ENCODE measurements at places on chromosomes 2 and 18.

- H3K27ac ChIP-seq: no peak overlapping the region
- 0 out of 2 replicates have a peak, but pooled peaks cover 2% of the 10 kb centered on the region for H3K27me3 ChIP-seq
- no peak overlapping the region for H3K4me3 ChIP-seq
These were observed 118.9 kb upstream of the POU3F3 start for GRCh38 chr2:104734937-104735586.

GRCh38 chr2:56337342-56337741 is 153.6 kb downstream of the CCDC85A start:
- H3K27ac ChIP-seq: no peak overlapping the region
- no peaks in the 10 kb centered on the region for H3K36me3 ChIP-seq
- DNase-seq: no peak
- no peaks in the 10 kb centered on the region for H3K4me1 ChIP-seq
- no peak overlapping the region for H3K4me3 ChIP-seq

GRCh38 chr18:49655266-49656072 is 93.6 kb downstream of the LIPG start:
- no peaks in the 10 kb centered on the region for H3K36me3 ChIP-seq
- peaks cover 57% of the 10 kb centered on the region for H3K27me3 ChIP-seq
- no peak for DNase-seq
- peak overlapping the region; percentile 17 for H3K27ac ChIP-seq
- H3K4me3 ChIP-seq: no peak overlapping the region

DNA sequence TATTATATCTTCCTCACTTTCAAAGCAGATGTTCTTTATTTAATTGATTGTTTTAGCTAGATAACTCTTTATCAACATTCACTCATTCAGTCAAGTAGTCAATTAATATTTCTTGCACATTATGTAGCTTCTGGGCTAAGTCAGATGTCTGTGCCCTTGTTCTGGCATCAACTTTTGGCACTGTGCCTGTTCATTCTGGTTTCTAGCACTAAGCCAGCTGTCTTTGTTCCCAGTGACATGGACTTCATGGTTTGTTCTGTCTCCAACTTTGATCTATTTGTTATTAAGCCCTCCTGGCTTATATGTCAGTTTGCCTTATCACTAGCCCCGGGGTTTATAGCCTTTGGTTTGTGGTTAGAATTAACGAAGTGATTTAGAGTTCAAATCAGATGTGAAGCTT is 247.9 kb upstream of the SYT4 start:
- no peaks in the 10 kb centered on the region for H3K36me3 ChIP-seq
- H3K27ac ChIP-seq: no peak overlapping the region
- no peaks in the 10 kb centered on the region for H3K27me3 ChIP-seq
- no peak overlapping the region for H3K4me3 ChIP-seq
- H3K4me1 ChIP-seq: no peaks in the 10 kb centered on the region

GRCh38 chr2:175180701-175181103 is 808 bp downstream of the ATP5MC3 start:
- DNase-seq: no peak
- H3K4me3 ChIP-seq: peak overlapping the region; percentile 95
- H3K4me1 ChIP-seq: peaks cover 13% of the 10 kb centered on the region
- H3K36me3 ChIP-seq: peaks cover 44% of the 10 kb centered on the region
